ENCODE measurements at places on chromosomes 7 and 10.

GRCh38 chr7:105319578-105319977 lies 69.1 kb downstream of the SRPK2 start:
- DNase-seq: no peak

DNA sequence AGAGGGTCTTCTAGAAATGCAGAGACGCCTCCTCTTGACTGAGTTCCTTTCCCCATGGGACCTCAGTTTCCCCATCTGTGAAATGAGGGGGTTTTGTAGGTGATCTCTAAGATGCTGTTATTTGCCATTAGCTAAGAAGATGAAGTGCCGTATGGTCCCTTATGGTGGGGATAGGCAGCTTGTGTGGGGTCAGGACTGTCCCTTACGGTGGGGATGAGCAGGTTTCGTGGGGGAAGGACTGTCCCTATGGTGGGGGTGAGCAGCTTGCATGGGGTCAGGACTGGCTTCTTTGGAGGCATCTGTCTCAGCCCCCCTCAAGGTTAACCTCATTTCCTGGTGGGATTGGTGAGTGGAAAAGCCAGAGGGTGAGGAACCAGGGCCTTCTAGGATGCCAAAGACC lies 148.3 kb upstream of the GPR26 start:
- DNase-seq: no peak

DNA sequence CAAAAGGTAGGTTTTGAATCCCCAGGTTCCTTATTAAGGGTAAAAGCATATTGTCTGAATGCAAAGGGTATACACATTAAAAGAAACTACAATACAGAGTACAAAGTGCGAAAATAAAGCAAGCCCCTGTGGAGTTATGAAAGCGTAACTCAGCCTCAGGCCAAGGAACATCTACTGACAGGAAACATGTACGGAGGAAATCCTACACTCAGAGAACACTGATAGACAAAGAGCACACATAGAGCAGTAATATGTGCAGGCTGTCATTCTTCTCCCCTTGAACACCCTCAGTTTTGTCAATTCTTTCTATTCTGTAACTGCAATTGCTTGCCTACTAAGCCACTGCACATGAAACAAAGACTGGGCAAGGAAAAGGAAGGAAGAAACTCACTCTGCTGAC lies 150.2 kb downstream of the DGKB start:
- DNase-seq: no peak

- no peak for DNase-seq
Observed at GRCh38 chr7:26515314-26515842, 223.7 kb downstream of the SNX10 start.

- no peak for DNase-seq
Observed at GRCh38 chr7:44962483-44963251, 16.1 kb downstream of the MYO1G start.

- no peak for DNase-seq
Observed at GRCh38 chr7:100899432-100899831, 3.7 kb upstream of the ACHE start.

DNA sequence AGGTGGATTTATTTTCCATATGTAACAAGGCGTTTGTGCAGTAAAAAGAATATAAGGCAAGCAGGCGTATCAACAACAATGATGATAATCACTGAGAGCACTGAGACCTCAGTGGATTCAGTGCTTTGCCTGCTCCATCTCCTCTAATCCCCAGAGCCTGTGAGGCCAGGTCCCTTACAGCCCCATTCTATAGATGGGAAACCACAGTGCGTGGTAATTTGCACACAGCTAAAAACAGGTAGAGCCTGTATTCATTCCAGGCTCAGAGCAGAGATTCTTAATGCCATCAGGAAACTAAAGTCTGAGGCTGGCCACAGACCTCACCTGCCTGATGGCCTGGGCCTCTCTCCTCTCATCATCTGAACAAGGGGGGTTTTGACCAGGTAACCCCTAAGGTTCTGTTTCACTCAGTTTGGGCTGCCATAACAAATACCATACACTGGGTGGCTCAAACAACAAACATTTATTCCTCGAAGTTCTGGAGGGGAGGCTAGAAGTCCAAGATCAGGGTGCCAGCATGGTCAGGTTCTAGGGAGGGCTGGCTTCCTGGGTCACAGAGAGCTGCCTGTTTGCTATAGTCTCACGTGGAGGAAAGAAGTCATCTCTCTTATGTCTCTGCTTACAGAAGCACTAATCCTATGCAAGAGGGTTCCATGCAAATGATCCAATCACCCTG lies 10.3 kb upstream of the RASSF4 start:
- DNase-seq: no peak

DNA sequence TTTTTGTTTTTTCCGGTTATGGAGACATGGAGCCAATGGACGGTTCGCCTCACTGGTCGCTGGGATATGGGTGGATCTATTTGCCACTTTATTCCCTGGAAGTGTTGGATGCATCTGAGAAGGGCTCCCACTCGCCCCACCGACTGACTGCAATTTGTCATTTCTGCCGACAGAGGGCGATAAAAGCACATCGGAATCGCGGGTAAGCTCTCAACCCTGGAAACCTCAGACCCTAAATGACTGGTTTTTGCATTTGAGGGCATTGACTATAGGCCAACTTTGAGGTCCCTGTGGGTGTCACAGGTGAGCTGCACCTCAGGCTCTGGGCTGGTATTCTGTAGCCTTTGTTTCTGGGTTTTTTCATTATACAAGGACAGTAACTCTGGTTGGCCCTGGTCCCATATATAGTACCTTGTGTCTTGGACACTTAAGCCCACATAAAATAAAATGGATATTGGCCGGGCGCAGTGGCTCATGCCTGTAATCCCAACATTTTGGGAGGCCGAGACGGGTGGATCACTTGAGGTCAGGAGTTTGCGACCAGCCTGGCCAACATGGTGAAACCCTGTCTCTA lies 11.9 kb upstream of the OPALIN start:
- no peak for DNase-seq

- no peak for DNase-seq
Observed at GRCh38 chr7:133795068-133795665, 332.0 kb upstream of the LRGUK start.

DNA sequence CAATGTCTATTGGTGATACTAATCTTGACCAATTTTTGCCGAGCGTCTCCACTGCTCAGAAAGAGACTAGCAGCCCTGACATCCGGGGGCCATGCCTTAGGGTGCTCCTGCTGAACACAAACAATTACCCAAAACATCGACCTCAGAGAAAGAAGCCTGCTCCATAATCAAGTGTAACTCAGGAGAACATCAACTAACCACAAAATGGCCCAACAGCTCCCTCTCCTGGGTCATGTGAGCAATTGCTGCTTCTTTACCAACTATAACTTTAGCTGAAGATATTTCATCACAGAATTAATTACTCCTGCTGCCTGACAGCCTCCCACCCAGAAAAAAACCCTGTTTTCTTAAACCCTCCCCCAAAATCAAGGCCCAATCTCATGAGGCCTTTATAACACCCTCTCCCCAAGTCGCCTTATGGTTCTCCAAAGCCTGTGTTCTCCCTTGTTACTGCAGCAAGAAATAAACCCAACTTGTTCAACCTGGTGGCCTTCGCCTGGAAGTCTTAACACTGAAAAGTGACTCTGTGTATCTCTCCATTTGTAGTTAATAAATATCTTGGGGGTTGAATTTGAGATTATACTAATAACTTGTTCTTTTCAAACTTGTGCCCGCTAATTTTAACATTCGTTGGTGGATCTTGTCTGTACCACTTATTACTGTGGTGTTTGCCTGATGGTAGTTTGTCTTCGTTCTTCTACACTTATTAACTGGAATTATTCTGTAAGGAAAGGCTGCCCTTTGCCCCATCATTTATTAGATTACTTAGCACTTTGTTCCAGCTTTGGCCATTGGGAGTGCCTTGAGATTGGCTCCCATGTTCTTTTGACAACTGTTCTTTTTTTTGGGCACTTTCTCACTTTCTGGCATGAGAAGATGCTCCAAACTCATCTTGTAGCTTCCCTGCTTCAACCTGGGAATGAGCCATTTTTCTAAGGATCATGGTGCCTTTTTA lies 21.2 kb upstream of the RAMP3 start:
- peak; percentile 13 for DNase-seq

GRCh38 chr7:130841416-130841815 lies 107.4 kb upstream of the KLF14 start:
- DNase-seq: no peak

DNA sequence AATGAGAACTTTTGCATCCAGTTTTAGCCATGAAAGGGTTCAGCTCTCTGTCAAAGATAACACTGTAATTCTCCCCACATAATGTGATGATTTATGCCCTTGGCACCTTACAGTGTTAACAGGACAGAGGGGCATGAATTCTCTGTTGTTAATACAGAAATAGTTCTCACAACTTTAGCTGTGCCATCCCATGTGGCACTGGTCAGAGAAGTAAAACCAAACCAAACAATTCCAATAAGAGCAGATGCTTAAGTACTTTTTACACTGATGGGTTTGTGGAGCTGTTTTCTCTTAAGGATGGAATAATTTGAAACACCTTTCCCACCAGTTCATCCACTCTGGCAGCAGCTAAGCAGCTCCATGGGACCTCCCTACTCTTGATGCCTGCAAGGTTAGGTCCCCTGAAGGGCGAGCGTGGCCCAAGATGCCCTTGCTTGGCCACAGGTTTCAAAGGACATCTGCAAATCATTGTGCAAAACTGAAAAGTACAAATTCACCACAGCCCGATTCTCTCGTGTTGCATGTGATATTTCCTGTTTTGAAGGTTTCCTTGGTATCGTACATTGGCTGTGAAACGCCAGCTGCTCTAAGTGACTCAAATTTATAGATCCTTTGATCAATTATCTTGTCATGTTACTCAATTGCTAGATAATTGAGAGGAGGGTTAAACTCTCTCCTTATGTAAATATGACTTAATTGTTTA lies 82.5 kb upstream of the CREB5 start:
- DNase-seq: no peak

GRCh38 chr7:39186671-39187070 lies 209.0 kb downstream of the POU6F2 start:
- DNase-seq: no peak

DNA sequence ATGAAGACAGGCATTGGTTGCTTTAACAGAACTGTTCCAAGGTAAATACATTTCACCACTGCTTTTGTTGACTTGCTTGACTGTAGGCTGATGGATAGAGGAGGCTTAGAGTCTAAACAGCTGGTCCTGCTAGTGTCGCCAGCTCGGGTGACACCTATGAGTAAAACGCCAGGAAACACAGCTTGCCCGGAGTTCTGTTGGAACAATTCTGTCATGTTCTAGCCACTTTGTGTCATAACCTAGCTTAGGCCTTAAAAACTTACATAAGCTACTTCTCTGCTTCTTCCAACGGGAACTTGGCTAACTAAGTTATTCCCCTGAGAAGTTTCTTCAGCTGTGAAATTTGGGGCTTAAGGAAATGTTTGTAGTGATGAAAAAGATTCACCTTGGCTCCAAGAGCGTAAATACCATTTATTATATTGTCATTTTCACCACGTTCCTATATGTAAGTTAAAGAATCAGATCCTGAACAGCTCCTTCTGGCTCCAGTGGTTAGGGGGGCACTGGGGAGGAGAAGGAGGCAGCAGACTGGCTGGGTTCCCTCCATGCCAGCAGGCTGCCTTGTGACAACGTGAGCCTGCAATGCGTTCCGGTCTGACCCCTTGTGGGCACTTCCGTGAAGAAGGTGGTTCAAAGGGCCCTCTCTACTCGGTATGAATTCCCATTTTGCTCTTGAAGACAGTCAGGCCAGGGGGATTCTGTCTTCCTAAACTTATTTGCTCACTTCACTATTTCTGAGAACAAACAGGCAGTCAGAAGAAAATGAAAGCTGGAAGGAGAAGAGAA lies 253.2 kb downstream of the BMPER start:
- no peak for DNase-seq

DNA sequence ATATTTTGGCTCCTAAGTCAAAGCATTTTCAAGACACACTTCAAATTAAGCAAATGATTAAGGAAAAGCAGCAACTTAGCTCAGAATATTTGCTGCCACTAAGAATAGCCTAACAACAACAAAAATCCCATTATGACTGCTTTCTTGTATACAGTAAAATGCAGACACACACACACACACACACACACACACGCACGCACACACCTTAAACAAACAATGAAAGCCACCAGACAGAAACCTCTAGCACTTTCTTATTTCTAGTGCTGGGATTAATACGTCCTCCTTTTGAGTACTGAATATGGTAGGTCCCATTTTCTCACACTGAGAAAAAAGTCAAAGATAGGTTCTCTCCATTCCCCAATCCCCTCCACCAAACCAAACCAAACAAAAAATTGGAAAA lies 23.4 kb upstream of the FEZF1 start:
- no peak for DNase-seq

DNA sequence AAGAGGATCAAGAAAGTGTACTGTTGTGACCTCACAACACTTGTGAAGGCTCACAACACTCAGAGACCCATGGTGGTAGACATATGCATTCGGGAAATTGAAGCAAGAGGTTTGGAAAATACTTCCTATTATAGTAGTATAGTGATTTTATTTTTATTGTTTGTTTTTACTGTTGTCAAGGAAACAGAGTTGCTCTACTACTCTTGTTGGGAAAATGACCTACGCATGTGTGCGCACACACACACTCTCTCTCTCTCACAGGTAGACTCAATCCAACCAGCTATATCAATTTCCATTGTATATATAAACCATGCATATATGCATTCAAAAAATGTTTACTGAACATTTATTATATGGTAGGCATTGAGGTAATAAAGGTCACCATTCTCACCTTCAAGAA lies 63.7 kb upstream of the PRR15 start:
- DNase-seq: no peak

DNA sequence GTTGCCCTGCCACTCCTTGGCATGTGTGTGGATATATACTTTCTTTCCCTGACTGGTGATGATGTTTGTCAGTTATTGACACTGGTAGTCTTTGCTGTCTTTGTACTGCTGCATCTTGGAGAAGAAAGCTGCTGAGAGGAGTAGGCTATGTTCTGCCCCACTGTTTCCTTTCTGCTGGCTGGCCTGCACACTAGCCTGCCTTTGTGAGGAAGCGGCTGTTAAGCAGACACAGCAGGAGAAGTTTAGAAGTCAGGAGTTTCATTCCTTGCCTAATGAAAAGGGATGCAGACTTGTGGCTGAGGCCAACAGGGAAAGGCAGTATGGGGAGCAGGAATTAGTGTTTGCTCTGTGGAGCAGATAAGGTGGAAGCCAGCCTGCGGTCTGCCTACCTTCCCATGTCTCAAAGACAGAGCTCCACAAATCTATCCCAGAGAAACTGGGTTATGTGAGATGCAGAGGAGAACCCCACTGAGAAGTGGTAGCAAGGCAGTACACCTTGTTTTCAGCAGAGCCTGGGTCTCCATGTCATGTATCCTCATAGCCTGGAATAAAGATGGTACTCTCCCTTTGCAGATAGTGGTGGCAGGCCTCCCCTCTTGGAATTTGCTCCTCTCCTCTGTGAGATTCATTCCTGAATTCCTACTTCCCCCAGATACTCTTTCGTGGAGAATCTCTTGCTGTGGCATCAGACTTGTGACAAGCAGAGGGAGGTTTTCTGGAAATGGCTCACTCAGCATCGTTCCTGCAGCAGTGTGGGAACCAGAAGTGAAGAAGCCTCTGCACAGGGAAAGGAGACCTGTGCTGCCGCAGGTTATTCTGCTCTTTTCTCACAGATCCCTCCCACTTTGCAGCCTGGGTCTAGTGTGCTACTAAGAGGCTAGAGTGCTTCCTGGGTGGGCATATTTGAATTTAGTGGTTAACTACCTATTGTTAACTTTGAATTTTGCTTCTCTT lies 130.2 kb downstream of the LRRC4 start:
- DNase-seq: peak; percentile 15
